ENCODE measurements at places on chromosomes 7 and 10. TPM values are rescaled to one million over a fixed set of nuclear protein-coding genes. Genes with fewer than 3 reads are reported as not detected.

ARHGEF35 gene
- 0.94 TPM for total RNA-seq

GRCh38 chr7:97468493-97468892 is 263.4 kb upstream of the TAC1 start:
- DNase-seq = no peak

DNA sequence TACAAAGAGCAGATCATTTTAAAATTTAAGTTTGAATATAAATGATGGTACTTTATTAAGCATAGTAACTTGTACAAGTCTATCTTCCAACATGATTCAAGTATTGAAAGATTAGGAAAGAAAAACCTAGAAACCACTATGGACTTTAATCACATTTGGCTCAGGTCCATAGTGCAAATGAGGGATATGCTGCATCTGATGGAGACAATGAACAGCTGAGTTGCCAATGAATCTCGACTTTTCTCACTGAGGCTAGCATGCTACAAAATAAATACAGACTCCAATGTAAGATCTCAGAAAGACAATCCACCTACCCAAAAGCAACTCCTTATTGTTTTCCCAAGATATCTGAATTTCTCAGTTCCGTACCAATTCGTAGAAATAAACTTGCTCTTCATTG is 89.8 kb downstream of the SEMA3A start:
- DNase-seq = no peak

- no peak for DNase-seq
Measured at GRCh38 chr7:120097020-120097419, 176.0 kb upstream of the KCND2 start.

DNA sequence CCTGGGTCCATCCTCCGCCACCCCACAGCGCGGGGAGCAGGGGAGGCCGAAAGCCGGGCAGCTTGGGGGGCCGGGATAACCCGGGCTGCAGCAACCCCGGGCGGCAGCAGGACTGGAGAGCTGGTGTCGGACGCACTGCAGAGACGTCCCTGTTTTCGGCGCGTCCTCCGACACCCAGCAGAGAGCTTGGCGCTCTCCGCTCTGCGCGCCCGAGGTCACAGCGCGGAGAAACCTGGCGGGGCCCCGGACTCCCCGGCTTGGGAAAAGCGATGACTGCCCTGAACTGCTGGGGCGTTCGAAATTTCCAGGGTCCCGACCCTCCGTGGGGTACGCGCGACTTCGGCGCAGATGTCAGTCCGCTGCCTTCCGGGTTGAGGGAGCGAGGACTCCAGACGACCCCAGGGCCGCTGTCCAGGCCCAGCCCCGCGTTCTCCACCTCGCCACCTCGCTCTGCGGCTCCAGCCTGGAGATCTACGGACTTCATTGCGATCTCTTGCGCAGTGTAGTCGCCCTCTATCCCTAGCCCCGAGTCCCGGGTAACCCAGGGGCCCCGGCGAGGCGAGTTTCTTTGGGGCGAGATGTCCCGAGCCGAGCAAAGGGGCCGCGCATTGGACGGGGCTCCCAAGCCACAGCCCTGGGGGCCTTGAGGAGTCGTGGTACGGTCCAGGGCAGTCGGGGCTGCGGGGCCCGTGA is 617 bp upstream of the FOXI2 start:
- no peak for DNase-seq

GRCh38 chr10:63887023-63887589 is 365.9 kb downstream of the REEP3 start:
- DNase-seq = no peak

GRB10 gene
- 25.4 TPM for total RNA-seq

DNA sequence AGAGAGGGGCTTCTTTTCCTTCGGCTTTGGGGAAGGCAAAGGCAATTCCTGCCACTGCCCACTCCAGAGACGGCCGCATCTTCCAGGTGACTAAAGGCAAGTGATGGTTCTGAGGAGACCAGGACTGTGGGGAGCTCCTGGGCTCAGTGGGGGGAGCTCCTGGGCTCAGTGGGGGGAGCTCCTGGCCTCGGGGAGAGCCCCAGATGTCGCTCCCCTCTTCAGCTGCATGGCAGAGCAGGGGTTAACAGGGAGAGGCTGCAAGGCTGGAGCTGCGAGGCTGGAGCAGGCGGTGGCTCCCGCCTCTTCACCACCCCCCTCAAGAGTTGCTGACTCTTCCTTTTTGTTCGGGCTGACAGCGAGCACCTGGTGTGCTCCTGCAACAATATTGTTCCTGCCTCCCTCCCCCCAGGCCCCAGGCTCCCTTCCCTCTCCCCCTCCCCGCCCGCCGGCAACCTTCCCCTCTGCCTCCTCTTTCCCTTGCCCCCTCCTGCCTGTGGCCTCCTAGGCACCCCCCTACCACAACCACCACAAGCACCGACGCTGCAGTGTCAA is 56.3 kb upstream of the LBX1 start:
- DNase-seq = no peak

DNA sequence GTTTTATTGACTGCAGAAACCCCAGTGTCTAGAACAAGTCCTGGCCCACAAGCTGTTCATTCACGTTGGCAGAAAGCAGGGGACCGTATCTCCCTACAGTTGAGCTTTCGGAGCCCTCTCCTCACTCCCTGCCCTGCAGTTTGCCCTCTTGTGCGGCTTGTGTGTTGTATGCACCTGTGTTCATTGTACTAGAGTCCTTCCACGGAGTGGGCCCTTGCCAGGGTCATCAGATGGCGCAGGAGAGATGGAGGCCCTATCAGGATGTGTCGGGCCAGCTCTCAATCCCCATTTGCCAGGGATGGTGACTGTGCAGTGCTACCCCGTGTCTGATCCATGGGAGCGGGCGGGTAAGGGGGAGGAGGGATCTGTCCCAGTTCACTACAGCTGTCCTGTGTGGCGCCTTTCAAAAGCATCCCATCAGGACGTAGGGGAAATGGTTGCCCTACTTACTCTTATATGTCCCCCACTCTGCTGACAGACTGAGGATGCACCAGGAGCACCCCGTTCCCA is 77.4 kb upstream of the PRR15 start:
- DNase-seq = peak; percentile 18

GRCh38 chr7:26179826-26180497 is 20.6 kb downstream of the HNRNPA2B1 start:
- no peak for DNase-seq

PSD gene
- total RNA-seq = 0.50 TPM

DNA sequence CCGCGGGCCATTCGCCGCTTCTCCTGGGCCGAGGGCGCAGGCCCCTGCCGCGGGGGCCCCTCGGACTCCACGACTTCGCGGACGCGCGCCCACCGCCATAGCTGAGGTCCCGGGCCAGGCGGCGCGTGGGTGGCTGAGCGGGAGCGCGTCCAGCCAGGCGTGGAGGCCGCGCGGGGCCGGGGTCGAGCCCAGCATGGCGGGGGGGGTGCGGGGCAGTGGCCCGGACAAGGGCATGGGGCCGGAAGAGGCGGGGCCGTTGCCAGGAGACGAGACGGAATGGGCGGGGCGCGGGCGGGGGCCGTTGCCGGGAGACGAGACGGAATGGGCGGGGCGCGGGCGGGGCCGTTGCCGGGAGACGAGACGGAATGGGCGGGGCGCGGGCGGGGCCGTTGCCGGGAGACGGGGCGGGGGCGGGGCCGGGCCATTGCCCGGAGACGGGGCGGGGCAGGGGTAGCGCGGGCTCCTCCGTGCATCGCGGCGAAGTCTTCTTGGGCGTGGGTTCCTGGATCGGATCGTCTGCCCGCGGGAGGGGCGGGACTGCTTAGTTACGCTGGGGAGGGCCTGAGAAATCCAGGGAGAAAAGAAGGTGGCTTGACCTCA is 14.8 kb downstream of the ADAM8 start:
- peak; percentile 95 for DNase-seq

- DNase-seq = no peak
Measured at GRCh38 chr7:13986208-13986607, 3.3 kb downstream of the ETV1 start.

CNNM1 gene
- total RNA-seq = 0.10 TPM

DNA sequence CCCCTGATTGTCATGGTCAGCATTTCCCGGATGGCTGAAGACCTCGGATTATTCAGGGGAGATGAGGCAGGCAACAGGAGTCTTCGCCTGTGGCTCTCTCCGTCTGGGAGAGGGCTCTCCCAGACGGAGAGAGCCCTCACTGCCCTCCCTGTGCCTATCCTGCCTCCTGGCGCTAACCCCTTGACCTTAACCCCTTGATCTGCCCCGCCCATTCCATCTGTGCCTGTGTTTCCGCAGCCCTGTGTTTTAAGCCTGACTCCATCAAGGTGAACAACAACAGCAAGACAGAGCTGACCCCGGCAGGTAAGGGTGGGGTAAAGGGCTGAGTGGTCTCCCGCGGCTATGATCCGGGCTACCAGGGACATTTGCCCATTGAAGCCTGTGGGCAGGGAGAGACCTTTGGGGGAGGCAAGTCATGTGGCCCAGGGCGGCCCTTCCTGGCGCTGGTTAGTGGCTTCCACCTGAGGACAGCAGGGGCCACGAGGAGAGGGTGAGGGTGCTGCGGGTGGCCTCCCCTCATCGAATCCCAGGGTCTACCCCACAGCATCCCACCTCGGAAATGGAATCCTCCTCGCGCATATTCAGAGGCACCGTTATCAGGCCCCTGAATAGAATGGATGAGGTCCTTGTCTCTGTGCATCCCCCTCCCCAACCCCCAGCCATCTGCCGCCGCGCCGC is 4.2 kb upstream of the MUC12 start:
- no peak for DNase-seq

- no peak for DNase-seq
Measured at GRCh38 chr10:121438333-121438732, 159.9 kb downstream of the FGFR2 start.

TSPAN12 gene
- total RNA-seq = 69.0 TPM

GRCh38 chr7:124152859-124153692 is 120.2 kb upstream of the TMEM229A start:
- DNase-seq = no peak

GRCh38 chr10:129741978-129742741 is 221.9 kb downstream of the EBF3 start:
- DNase-seq = no peak

COL28A1 gene
- total RNA-seq = 2.7 TPM

- DNase-seq = no peak
Measured at GRCh38 chr10:45453639-45454255, 79.7 kb downstream of the ALOX5 start.

DNA sequence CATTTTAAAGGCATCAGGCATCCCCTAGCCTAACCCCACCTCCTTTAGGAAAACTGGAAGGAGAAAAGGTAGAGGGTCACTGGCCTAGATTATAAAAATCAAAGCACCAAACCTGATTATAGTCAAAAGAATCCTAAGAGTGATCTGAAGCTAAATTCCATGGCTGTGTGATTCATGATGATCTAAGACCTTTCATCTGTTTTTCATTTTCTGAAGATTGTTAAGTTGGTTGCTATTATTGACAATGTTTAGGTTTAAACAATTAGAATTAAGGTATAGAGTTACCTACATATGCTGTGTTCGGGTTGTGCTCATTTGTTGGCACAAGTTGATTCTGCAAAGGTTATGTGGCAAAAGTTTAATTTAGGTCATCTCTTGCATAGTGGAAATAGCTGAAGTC is 148.7 kb downstream of the BICC1 start:
- DNase-seq = no peak

DNA sequence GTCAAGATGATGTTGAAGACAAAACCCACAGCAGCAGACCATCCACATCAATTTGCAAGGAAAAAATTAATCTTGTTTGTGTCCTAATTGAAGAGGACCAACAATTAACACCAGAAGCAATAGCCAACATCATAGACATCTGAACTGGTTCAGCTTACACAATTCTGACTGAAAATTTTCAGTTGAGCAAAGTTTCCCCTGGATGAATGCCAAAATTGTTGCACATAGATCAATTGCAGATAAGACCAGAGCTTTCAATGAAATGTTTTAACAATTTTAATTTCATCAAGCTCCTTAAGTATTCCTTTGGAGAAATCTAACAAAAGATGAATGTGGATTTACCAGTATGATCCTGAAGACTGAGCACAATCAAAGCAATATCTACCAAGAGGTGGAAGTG is 168.6 kb downstream of the CTNNA3 start:
- no peak for DNase-seq

- no peak for DNase-seq
Measured at GRCh38 chr7:100968031-100968430, 1.3 kb upstream of the MUC12 start.

GRCh38 chr7:125480762-125481161 is 551.1 kb upstream of the POT1 start:
- no peak for DNase-seq

DNA sequence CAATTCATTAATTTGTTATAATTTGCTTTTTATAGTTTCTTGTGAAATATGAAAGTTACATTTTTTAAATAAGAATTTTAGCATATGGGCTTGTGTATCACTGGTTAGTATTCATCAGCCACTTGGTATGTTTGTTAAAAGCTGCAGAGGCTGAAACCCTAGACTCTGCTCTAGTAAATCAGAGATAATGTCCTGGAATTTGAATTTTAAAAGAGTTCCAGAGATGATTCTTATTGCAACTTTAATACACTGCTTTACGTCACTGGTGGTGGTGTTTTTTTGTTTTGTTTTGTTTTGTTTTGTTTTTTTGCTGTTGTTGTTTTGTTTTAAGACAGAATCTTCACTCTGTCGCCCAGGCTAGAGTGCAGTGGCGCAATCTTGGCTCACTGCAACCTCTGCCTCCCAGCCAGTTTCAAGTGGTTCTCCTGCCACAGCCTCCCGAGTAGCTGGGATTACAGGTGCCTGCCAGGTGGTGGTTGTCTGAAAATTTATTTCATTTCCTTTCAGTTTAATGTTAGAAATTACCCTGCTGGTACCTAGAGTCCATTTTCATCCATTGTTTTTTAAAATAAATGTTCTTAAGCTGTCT is 43.8 kb downstream of the PTPN12 start:
- no peak for DNase-seq

DNA sequence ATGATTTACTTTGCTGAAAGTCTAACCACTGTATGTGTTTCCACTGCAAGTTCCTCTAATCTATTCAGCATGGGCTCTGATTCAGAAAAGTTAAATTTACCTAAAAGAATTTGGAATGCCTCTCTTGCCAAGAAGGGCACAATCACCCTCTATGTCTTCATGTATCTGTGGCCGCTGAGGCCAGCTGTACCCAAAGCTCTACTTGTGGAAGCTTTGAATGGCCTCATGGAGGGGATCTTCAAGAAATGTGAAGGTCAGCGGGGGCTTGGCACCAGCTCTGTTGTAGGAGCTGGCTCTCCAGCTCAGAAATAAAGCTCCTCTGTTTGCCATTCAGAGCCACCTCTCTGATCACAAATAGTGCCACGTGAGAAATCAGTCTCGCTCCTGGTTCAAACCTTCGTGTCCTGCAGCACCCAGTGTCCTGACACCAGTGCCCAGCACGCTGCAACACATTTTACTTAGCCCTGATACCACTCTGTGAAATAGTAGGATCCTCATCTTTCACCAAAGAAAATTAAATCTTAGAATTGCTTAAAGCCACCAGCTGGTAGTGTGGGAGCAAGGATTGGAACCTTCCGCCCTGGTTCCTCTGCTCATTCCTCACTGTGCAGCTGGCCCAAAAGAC is 61.1 kb downstream of the PKD1L1 start:
- no peak for DNase-seq

DNA sequence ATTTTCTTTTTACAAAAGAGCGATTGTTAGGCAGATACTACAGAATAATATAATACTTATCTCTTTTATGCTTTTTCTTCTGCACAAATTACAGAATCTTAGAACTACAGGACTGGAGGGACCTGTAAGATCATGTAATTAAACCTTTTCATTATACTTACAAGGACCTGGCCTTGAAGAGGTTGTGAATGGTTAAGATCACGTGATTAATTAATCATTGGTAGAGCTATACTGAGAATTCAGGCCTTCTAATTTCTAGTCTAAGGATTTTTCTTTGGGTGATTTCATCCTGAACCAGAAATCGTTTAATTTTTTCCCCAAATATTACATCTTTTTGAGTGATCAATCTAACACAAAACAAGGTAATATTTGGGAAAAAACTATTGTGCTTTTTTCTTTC is 163.8 kb upstream of the SLC26A5 start:
- DNase-seq = no peak

GRCh38 chr7:21450076-21450475 is 22.2 kb downstream of the SP4 start:
- no peak for DNase-seq
